NCI-H2171 treated with DMSO at 0.1 percent for 48 hours (cell line): ENCODE measurements at places on chromosomes 5 and 9.

GRCh38 chr5:40831346-40832210 is 3.4 kb downstream of the RPL37 start:
- no peak for DNase-seq

DNA sequence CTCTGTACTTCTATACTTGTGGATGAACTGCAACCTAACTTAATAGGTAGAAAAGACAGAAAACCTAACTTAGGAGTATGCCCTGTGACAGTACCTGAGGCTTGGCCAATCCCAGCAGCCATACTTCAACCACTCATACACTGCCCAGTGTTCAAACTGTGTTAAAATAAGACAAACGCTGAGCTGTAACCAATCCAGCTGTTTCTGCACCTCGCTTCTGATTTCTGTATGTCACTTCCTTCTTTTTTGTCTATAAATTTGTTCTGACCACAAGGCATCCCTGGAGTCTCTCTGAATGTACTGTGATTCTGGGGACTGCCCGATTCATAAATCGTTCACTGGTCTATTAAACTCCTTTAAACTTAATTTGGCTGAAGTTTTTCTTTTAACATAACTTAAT is 41.4 kb downstream of the AUH start:
- no peak for DNase-seq

DNA sequence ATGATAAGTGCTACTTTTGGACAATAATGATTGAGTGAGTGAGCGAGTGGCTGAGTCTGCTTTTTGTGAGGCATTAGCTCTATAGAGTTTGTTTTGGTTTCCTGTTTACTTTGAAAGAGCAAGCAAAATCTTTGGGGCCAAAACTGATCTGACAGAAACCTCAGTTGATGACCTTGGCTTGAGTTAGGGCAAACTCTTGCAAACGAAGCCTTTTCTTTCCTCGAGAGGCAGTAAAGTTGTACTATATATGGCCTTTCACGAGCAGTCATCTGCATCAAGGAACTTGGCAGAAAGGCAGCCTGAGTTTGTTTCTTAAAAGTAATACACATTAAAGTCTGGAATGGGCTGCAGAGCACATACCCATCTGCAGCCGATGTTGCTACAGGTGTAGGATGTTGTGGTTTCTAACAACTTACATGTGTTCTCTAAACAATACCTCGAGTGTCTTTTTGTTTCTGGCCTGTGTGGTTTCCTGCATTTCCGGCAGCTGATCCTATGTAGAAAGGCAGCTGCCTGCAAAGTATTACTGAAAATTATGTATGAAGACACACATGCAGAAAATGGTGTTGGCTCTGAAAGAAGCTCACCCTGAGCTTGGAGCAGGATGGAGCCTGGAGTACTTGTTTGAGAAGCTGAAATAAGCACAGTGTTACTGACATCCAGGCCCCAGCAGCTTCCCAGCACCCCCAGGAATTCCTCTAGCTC is 60.8 kb downstream of the FOXD1 start:
- DNase-seq = peak; percentile 45

DNA sequence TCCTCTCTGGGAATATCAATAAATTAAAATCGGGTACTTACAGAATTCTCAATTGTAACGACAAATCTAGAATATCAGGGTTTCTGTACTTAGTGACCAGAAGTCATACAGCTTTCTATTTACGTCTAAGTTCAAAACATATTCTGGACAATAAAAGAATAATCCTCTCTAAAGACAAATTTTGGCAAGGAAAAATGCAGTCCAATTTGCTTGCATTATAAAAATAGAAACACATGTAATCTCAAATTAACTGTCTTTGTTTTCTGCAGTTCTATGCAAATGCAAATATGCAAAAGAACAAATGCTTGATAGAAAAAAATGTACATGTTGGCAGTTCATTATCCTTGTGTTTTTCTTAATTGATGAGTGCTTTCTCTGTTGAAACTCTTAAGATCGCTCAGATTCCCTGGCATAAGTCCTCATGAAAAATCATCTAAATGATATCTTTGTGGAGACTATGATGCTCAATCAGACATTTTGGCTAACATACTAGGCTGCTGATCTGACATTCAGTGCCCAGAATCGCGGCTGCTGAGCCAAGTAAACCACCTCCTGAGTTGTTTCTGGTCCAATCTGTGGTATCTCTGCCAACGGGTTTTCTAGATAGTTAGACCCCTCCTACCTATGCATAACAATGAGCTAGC is 990.1 kb upstream of the C9orf72 start:
- DNase-seq = no peak

- DNase-seq = no peak
These were observed 81.3 kb downstream of the ADAMTSL1 start for GRCh38 chr9:18555105-18555883.

DNA sequence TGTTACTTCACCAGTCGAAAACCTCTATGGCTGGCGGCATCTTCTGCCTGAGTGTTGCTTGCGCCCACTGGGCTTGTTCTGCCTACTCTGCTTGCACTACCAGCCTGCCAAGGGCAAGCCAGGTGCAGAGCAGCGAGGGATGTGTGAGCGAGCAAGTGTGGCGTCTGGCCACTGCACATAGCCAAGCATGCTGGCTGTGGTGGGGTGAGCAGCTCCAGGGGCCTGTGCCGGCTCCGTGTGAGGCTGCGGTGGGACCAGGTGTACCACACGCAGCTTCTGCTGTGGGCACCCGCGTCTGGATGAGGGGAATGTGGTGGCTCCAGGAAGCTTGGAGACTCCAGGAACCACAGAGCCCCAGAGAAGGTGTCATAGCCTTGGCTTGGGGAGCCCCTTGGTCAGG is 51.4 kb downstream of the GTF3C4 start:
- no peak for DNase-seq

- no peak for DNase-seq
These were observed 158.3 kb upstream of the MAP3K1 start for GRCh38 chr5:56656846-56657726.

GRCh38 chr5:149337736-149338135 is 7.6 kb upstream of the GRPEL2 start:
- DNase-seq = peak; percentile 75

DNA sequence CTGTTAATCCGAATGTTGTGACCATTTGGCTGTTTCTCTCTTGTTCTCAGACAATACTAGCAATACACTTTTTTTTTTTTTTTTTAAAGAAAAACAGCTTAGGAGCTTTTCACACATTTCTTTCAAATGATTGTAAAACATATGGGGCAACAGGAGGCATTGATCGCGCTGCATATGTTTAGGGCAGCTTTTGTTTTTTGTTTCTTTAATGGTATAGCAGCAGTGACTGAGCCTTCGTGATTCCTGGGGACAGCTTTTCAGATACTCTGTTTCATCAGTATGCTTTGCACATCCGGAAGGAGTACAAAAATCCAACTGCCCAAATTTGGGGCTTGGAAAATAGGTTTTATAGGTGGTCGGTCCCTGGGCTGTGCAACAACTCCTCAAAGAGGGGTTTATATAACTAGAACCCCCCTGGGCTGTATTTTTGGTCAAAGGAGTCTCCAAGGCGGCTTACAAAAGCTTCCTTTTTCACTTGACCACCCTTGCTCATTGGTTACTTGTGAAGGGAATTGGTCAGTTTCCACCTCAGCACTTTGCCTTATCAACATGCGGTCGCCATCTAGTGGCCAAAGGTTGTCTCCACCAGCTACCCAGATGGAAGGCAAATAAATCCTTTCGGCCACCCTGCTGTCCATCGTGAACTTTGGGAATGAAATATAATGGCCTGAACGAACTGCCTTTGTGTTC is 91.8 kb downstream of the PDE6A start:
- no peak for DNase-seq

DNA sequence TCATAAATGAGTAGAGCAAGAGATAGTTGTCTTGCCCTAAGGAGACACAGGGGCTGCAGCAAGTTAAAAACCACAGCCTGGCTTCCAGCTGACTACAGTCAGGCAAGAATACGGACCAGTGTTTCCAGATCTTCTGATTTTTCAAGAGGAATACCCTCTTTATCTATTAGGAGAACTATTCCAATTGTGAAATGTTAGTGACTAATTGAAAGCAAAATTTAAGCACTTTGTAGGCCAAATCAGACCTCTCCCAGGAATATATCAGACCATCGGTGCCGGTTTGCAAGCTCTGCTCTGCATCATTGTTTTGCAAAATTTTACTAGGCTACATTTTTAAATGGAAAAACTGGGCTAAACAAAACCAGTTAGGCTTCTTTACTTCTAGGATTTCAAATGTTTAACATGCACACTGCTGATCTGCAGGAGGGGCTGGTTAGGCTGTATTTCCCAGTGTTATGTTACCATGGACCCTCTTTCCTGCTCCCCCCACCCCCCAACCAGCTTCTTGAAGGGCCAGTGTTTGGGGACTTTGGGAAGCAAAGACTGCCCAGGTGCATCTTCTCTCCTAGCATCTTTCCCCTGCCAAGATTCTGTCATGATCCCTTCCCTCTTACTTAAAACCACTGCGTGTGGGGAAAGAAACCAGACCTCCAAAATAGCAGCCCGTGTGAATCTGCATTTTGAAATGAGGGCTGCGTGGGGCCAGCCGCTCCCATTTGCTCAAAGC is 1.1 kb upstream of the ARSI start:
- no peak for DNase-seq

- DNase-seq = no peak
These were observed 9.8 kb upstream of the CCDC69 start for GRCh38 chr5:151233616-151234085.

DNA sequence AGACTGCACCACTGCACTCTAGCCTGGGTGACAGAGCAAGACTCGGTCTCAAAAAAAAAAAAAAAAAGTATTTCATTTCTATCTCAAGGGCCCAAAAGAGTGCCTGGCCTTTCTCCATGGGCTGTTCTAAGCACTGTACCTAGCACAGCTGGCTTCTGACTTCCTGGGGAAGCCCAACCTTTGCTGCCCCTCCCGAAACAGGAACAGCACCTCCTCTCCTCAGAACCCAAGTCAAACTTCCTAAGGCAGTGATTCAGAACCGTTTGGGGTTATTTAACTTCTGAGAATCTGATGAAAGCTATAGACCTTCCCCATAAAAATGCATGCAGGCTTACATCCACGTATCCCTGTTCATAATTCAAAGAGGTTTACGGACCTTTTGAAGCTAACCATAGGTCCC is 57.8 kb downstream of the NRG2 start:
- DNase-seq = no peak

DNA sequence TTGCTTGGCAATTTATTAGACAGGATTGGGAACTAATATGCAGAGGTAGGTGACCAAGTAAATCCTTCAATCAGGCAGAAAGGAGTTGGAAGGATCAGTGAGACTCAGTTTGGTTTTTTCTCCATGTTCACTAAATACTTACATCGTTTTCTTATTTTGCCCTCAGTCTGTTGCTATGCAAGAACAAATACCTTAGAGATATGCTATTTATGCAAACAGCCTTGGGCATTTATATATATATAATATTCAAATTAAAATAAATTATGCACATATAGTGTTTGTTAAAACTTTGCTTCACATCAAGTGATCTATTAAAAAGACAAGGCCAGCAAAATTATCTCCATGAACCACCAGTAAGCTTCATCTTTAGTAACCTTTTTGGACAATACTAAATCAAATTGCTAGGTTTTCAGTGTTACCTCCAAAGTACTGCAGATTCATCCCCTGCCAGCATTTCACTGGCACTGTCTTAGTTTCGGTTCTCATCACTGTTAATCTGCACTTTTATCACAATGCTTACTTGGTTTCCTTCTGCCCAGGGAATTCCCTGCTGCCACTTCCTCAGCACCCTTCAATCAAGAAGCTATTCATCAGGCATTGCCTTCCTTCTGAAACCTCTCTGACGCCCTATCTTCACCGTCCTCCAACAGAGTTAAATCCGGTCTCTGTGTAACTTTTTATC is 26.0 kb upstream of the LIFR start:
- DNase-seq = no peak

- no peak for DNase-seq
These were observed 46.3 kb downstream of the TNFAIP8 start for GRCh38 chr5:119402081-119402480.
